NCI-H187 (cell line): ENCODE measurements at places on chromosomes 12 and 14.

GRCh38 chr12:67989184-67989920, at the start of gene IFNG-AS1:
Gene IFNG-AS1, plus strand, starts transcription at chr12:67989447.
- DNase-seq = no peak

- no peak for DNase-seq
Measured at GRCh38 chr12:77062396-77062795, 3.0 kb downstream of the E2F7 start.

DNA sequence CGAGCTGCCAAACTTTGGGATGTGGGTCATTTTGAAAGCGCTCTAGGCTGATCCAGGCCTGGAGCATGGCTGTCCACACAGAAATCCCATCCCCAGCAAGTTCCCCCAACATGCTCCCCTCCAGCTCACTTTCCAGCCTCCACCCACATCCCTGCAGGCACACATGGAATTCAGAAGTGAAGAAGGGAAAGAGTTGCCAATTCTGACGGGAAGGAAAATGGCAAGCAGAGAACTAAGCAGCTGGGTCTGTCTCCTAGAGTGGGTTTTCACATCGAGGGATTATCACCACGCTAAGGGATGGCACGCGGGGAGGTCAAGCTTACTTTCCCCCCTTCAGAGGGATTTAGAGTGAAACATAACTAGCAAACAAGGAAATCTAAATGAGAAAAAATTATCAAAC, 142.3 kb downstream of the RIMBP2 start:
- DNase-seq = no peak

DNA sequence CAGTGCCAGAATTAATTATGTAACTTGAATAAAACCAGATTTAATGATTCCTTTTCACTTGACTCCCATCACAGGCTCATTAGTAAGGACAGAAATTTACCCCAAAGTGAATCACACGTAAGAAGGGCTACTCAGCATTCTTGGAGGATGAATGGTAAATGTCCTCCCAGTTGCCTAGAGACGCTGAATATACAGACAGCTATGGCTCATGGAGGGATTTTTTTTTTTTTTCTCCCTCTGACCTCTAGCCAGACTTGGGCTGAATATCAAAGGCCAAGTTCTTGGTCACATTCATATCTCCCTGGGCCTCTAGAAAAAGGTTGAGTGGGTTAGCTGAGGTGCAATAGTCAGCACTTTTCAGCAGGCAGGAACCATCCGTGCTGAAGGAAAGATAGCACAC, 77.5 kb downstream of the PHLDA1 start:
- DNase-seq = no peak

GRCh38 chr12:112236786-112237185, 111.4 kb downstream of the TRAFD1 start:
- DNase-seq = no peak

DNA sequence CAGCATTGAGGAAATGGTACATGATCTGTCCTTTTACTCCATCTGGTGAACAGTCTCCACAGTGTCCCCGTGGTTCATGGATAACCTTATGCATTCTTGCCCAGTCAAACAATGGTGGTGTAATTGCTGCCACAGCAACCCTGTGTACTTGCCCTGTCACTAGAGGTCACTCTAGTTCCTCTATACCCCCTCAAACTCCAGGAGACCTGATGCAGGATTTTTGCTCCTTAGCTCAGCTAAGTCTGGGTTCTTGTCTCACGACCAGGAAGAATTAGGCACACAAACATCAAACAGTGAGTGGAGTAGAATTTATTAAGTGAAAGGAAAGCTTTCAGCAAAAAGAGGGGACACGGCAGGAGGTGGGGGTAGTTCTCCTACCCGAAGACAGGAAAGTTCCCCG, 24.7 kb upstream of the EEA1 start:
- DNase-seq = no peak

- DNase-seq = no peak
Measured at GRCh38 chr14:74062809-74063150, 21.5 kb downstream of the ALDH6A1 start.

GRCh38 chr12:57833672-57834071, 12.9 kb downstream of the CTDSP2 start:
- DNase-seq = no peak

GRCh38 chr14:71078500-71078899, 171.2 kb downstream of the PCNX1 start:
- no peak for DNase-seq

GRCh38 chr14:22560662-22561365, 28.2 kb downstream of the DAD1 start:
- DNase-seq = no peak

DNA sequence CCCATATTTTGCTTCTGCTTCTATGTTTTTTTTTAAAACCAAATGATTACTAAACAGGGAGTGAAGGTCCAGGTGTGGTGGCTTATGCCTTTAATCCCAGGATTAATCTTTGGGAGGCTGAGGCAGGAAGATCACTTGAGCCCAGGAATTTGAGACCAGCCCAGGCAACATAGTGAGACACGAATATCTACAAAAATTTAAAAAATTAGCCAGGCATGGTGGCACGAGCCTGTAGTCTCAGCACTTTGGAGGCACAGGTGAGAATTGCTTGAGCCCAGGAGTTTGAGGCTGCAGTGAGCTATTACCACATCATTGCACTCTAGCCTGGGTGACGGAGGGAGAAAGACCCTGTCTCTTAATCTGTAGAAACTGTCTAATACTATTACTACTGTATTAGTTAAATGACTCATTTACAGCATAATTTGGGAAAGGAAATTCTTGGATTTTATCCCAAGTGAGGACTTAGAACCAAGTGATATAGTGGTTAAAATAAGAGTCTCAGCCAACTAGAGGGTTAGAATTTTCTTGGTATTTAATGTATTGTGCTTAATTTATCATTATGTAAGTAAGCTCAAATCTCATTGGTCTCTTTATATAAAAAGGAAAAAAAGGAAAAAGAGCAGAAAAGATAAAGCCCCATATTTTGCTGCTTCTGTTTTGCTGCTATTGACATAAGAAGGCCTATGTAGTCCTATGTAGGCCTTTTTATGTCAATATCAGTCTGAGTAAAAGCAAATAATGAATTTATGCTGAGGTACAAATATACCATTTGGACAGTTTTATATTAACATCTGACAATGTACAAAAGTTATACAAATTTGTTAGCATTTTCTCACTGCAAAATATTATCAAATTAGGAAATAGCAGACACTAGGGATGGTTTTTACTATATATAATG, 163.4 kb downstream of the RAD51B start:
- DNase-seq = no peak

GRCh38 chr14:68794130-68794850, 1.4 kb upstream of the ZFP36L1 start:
- DNase-seq = no peak

DNA sequence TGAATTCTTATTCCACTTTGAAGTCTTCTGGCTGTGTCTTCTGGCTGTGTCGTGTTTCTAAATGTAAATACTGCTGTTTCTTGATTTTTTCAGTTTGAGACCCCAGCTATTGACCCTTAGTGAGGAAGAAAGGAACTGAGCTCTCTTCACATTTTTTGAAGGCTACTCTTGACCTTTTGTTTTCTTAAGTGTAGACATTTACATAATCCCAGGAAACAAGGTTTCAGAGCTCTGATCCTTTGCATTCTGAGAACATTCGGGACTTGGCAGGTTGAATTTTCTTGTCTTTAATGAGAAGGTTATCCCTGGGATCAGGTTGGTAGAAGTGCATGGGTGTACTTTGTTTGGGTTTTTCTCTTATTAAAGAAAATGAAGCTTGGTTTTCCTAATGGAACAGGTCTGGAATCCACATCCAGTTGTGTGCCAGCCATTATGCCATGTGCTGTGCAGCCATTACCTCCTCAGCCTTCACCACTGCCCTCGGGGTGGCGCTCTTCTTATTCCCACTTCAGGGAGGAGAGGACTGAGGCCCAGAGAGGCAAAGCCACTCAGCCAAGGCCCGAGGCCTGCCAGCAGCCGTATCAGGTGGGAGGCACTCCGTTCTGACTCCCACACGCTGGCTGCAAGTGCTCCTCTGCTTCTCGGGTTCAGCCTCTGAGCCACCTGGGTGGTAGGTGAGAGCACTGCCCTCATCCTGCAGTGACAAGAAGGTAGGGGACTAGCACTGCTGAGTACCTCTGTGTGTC, 120.9 kb downstream of the BEGAIN start:
- DNase-seq = no peak

GRCh38 chr12:14751986-14752385, 51.3 kb downstream of the WBP11 start:
- DNase-seq = no peak

DNA sequence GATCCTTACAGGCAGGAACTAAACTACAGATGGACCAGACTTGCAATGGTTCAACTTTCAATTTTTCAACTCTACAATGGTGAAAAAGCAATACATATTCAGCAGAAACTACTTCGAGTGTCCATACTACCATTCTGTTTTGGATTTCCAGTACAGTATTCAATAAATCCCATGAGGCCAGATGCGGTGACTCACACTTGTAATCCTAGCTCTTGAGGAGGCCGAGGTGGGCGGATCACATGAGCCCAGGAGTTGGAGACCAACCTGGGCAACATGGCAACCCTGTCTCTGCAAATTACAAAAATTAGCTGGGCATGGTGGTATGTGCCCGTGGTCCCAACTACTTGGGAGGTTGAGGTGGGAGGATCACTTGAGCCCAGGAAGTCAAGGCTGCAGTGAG, 336.1 kb downstream of the MED13L start:
- DNase-seq = no peak

GRCh38 chr12:81354327-81354932, 276.6 kb downstream of the ACSS3 start:
- no peak for DNase-seq

DNA sequence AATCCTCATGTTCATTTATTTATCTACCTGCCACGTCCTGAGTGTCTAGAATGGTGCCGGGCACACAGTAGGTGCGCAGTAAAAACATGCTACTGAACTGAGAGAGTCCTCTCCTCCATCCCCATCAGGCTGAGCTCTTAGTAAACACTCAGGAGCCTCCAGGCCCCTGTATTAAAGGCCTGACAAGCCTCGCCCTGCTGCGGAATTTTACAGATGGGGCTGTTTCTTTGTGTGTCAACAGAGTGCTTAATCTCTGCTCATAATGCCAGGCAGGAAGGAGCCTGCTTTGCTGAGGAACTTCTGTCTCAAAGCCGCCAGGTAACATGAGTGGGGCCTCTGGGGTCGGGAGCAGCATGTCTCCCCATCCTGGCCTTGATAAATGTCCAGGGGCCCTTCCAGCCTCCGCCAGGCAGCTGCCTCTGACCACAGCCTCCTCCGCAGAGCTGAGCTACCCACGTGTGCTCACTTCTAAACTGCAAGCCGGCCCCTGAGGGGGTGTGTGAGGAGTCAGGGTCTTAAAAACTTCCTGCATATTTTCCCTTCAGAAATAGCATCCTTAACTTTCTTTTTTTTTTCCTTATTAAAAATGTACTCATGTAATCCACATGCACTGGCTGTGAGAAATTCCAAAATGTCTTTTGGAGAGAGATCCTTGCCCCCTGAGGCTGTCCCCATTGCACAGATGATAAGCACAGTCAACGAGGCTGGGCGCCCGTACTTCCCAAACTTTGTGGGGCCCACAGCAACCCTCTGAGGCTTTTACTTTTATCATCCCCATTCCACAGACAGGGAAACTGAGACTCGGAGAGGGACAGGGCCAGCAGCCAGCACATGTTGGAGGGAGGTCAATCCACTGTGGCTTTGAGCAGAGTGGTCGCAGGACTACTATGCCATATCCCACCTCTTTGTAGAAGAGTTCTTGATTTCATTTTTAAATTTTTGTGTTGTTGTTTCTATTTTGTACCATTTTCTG, 116.0 kb upstream of the NCOR2 start:
- DNase-seq = no peak

DNA sequence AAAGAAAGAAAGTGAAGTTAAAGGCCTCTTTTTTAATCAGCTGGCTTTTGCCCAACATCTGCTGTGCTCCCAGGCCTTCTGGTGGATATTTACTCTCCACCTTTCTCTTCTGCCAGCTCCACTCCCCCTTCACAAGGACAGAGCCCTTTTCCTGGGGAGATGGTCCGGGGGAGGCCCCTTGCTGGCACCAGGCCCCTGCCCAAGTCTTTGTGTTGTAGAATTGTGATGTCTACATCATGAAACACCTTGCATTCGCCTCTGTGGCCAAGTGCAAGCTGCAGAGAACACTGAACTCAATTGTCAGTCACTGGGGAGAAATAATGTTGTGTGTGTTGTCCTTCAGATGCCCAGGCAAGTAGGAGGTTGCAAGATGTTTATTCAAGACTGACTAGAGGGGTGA, 150.3 kb downstream of the DPF3 start:
- DNase-seq = no peak

- no peak for DNase-seq
Measured at GRCh38 chr12:74624201-74624600, 86.6 kb downstream of the ATXN7L3B start.

DNA sequence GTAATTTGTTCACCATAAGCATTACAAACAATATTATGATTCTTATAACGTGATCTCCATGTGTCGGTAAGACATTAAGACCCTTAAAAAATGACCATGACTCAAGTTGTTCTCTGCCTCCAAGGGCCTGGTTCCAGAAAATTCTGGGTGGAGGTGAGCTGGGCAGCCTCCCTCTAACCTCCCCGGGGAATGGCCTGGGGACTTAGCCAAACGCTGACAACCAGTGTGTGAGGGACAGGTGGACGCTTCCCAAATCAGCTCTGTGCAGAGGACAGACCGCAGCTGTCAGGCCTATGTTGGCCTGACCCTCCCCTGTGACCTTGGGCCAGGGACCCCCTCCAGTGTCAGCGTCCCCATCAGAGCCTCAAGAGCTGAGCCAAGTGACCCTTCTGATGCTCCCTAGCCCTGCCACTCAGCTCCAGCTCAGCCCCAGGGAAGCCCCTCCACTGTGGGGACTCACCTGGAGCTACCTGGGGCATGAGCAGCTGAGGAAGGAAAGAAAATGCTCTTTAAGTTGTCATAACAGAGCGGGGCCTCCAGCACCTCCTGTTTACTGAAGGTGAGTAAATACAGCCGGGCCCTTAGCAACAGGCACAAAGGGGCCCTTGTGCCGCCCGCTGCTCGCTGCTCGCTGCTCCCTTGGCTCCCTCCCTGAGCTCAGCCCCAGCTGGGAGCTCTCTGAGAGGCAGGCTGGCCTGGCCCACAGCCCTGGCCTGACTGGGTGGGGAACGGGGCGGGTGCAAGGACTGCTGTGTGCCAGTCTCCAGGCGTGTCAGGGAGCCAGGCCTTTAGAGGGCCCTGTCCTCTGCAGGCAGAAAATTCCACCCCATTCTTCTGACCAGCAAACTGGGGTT, 116.6 kb downstream of the CALM1 start:
- peak; percentile 83 for DNase-seq

GRCh38 chr12:124698211-124698997, 131.0 kb upstream of the NCOR2 start:
- peak; percentile 26 for DNase-seq
